ENCODE measurements at places on chromosomes 3 and 15. TPM values are rescaled to one million over a fixed set of nuclear protein-coding genes. Genes with fewer than 3 reads are reported as not detected.

Gene CLEC3B
- 56.3 TPM for total RNA-seq

Gene TMEM207
- not detected for total RNA-seq

Gene TLR9
- total RNA-seq: under 0.01 TPM

Gene CSPG4
- total RNA-seq: 109 TPM

Gene IL17RD
- total RNA-seq: 2.1 TPM

Gene HYAL1
- 1.8 TPM for total RNA-seq

Gene UCN2
- 0.66 TPM for total RNA-seq

Gene ONECUT1
- total RNA-seq: not detected

Gene LXN
- total RNA-seq: 168 TPM

Gene AGBL1
- total RNA-seq: not detected

Gene ADGRG7
- not detected for total RNA-seq

Gene ARL6
- 6.1 TPM for total RNA-seq

Measured in fibroblast of lung (primary cell).